Fibroblast of skin of right quadriceps (primary cell): ENCODE measurements at places on chromosomes 16 and 17.
A peak's percentile ranks its signal among the peaks of the same experiment; 100 is the strongest.

DNA sequence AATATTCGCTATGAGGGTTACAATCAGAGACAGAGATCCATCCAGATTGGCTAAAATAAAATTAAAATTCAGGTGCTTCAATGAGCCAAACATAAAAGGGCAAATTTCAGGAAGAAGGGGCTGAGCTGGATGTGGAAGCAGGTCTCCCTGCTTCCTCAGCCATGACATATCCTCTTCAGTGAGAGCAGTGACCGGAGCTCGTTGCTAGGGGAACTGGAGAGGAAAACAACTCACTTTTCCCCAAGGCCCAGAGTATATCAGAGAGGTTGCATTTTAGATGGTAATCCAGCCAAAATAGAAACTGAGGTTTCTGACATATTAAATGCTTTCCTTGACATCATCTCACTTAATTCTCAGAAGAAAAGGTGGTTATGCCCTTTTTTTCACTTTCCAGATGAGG, 503.5 kb downstream of the HS3ST4 start:
- no peak for DNase-seq

DNA sequence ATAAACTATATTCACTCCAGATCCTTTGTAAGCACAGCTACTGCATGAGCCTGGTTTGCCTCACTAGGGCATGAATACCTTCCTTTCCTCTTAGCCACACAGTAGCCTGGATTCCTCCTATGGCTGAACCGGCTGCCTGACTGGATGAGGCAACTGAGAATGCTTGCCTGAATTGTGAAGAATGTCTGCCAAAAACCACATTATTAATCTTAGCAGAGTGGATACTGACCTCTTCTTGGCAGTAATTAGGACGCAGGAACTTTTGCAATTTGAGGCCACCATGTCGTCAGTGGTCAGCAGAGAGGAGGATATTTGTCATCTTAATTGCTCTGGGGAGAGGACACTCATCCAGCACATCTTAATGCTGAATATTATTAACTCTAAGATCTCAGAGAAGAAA, 651.8 kb upstream of the GOT2 start:
- peak; percentile 85 for DNase-seq

- DNase-seq: no peak
Measured at GRCh38 chr16:16018705-16019104, 69.3 kb downstream of the ABCC1 start.

DNA sequence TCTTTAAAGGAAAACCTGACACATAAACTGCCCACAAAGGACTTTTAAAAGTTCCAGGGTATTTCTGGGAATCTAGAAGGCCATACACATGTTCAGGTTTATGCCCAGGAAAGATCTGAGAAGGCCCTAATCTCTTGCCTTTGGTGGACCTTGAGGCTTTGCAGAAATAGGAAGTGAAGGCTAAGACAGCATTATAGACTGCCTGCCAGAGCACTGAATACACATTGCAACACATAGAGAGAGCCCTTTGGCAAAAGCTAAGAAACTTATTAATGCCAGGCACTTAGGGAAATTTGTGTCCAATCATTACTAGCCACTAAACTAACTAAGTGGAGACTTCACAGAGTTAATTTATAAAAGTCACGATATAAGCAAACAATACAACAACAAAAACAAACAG, 70.4 kb downstream of the MMD start:
- DNase-seq: no peak

DNA sequence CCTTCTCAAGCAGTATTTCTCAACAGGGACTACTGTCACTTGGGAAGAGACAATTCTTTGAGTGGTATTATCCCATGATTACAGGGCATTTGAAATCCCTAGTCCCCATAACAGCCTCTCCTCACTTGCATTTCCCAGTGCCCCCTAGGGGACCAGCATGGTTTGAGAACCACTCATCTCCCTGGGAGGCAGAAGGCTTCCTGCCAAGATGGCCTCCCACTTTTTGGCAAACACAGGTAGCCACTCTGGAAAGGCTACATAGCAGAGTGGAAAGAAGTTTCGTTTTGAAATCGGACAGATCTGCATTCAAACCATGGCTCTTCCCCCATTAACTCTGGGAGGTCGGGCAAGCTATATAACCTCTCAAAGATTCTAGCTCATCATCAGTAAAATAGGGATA, 256.8 kb downstream of the XYLT1 start:
- no peak for DNase-seq

DNA sequence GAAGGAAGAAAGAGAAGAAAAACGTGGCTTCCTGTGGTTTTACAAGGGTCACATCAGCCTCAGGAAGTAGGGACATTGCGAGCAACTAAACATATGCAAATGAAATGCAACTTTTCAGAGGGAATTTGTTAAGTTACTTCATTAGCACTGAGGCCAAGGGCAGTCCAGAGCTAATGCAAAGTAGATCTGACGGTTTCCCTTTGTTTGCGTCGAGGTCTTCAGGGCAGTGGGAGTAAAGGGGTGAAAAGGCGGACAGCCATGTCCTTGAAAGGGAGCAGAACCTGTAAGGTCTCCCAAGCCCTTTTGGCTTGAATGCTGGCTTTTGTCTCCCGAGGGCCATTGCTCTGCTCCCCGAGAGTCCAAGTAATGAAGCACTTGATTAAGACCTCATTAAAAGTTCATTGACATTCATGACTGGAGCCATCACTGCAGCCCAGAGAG, 85.0 kb downstream of the PMP22 start:
- no peak for DNase-seq

DNA sequence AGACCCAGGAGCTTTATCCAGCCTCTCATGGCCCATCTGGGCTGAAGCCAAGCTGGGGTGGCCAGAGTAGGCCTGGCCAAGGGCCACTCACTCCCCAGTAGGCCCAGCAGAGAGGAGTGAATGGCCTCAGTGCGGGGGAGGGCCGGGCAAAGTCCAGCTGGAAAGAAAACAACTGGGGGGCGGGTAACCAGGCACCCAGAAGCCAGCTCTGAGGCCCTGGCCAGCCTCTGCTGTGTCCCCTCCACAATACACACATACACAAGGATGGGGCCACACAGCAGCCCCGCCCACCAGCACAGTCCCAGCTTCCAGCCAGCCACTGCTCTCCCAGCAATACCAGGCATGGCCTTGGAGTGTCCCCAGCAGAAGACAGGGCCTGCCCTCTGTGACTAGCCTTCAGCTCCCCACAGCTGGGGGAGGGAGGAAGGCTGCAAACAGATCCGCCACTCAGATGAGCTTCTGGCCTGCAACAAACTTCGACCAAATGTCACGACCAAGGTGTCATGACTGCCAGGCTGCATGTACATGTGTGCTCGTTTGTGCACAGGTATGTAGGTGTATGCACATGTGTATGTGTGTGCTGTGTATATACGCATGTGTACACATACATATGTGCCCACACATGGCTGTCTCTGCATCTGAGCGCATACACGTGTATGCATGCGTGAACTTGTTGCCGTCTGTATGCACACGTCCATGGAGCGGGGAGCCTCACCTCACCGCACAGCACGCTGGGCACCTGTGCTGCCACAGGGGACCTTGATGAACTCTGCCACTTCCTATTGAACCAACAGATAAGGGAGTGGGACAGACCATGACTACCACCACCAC, 5.0 kb downstream of the CARHSP1 start:
- DNase-seq: no peak

GRCh38 chr17:55962951-55963401, 190.3 kb upstream of the ANKFN1 start:
- DNase-seq: no peak

- DNase-seq: no peak
Measured at GRCh38 chr16:66911112-66911511, 7.6 kb downstream of the CDH16 start.

DNA sequence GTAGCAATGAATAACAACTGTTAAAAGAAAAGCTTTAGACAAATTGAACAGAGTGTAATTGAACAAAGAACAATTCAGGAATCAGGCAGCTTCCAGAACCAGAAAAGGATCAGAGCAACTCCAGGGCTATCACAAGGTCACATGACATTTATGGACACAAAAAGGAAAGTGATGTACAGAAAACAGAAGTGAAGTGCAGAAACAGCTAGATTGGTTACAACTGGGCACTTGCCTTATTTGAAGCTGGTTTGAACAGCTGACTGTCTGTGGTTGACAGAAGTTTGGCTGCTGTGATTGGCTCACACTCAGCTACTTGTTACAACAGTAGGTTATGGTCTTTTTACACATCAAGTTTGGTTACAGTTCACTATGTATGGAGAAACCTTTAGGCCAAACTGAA, 14.8 kb downstream of the EFCAB5 start:
- no peak for DNase-seq

- no peak for DNase-seq
Measured at GRCh38 chr16:23114131-23114904, 34.9 kb downstream of the USP31 start.

- peak; percentile 91 for DNase-seq
Measured at GRCh38 chr17:17151962-17152361, 54.2 kb downstream of the PLD6 start.

DNA sequence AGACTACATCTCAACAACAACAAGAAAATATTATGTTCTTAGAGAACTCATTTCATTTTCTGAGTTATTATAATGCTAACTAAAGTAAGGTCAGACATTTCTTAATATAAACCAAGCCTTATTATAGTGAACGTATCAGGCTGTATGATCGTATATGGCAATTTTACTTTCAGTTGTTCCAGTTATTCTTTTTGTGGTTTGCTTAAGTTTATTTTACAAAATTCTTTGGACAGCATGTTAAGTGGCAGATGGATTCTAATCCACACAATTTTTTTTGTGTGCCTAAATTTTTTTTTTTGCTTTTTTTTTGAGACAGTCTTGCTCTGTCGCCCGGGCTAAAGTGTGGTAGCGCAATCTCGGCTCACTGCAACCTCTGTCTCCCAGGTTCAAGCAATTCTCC, 59.0 kb downstream of the VMP1 start:
- no peak for DNase-seq

- DNase-seq: no peak
Measured at GRCh38 chr16:989354-989814, 7.8 kb downstream of the SOX8 start.

DNA sequence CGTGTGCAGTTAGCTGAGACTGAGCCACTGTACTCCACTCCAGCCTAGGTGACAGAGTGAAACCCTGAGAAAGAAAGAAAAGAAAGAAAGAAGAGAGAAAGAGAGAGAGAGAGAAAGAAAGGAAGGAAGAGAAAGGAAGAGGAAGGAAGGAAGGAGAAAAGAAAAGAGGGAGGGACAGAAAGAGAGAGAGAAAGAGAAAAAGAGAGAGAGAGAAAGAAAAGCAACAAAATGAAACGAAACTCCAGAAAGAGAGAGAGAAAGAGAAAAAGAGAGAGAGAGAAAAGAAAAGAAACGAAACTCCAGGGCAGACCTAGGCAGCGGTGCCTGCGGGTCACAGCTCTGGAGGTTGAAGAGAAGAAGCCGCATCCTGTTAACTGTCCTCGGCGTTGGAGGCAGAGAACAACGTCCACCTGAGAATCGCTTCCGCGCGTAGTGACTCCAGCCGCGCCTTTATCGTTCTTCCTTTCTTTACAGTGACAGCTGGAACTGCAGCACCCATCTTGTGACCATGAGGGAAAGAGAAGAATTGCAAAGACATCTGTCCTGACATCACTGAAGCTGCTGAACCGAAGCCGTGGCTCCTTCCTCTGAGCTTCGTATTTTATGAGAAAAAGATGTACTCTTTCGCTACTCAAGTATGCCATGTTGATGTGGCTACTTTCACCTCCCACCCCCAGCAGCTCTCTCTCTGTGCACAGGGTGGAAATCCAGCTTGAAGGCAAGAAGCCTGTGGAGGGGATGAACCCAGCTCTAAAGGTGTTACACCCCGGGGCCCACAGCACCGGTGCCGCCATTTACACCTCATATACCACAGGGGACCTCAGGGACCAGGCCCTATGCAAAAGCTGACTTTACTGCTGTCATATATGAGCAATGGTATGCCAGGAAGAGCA, 56.9 kb upstream of the DOC2B start:
- DNase-seq: no peak

GRCh38 chr16:85750146-85750826, 610 bp downstream of the C16orf74 start:
- peak; percentile 57 for DNase-seq

- DNase-seq: peak; percentile 99
Measured at GRCh38 chr17:10114931-10115535, 83.4 kb downstream of the GAS7 start.

GRCh38 chr17:31598399-31598782, 206.9 kb downstream of the RAB11FIP4 start:
- peak; percentile 51 for DNase-seq

DNA sequence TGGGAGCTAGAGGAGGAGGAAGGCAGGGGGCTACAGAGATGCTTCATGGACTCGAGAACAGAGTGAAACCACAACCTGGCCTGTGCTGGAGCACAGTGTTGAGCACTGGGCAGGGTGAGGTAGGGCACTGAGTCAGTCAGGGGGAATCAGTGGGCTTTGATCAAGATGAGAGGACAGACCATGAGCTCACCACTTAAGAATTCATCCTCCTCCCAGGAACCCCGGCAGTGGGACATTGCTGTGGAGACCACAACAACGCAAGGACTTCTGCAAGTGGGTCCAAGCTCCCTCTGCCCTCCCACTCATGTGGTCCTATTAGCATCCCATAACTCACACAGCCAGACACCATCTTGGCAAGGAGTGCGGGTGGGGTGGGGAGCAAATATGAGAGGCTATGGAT, 1.7 kb upstream of the CES5A start:
- peak; percentile 47 for DNase-seq

DNA sequence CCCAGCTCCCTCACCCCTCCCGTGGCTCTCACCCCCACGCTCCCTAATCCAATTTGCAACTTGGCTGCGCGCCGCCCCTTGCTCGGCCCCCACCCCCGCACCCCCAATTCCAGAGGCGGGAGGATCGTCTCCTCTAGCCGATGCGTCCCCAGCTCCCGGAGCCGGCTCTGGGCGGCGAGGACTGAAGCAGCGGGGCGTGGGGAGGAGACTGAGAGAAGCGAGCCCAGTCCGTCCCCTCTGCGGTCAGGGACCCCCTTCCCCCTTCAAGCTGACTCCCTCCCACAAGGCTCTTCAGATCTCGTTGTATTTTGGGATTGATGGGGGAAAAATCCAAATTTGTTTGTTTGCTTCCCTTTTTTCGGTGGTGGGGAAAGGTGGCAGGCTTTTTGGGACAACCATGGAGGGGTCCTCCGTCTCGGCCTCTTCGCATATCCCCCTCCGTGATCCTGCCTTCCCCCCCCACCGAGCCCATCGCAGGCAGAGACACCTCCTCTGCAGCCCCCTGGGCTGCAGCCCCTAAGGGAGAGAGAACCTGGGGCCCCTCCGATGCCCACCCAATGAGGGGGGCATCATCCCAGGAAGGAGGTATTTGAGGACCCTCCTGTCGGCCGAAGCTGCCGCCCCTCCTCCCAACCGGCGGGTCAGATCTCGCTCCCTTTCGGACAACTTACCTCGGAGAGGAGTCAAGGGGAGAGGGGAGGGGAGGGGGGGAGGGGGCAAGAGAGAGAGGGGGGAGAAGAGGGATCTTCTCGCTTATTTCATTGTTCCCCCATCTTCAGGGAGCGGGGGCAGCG, 466 bp downstream of the NEUROD2 start:
- DNase-seq: no peak

GRCh38 chr17:4740025-4740351, 260 bp upstream of the CXCL16 start:
- DNase-seq: no peak

DNA sequence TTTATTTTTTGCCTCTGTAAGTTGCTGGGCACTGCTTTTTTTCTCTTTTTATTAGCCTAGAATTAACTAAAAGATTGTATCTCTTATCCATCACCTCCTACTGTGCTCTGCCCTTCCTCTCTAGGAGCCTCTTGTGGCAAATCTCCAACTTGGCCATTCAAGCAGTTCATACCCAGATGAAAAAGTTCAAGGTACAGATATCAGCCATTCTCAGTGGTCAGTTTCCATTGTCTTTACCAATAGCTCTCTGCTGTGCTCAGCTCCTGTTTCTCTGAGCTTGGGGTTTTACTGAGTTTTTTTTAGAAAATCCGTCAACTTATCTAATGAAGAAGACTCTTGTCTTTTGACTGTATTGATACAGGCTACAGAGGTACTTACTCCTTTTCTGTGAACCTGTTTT, 15.6 kb downstream of the MOSMO start:
- DNase-seq: no peak
